ENCODE measurements at places on chromosomes 16 and 17. TPM values are rescaled to one million over a fixed set of nuclear protein-coding genes. Genes with fewer than 3 reads are reported as not detected.

Gene FA2H
- 2.9 TPM for polyA plus RNA-seq

DNA sequence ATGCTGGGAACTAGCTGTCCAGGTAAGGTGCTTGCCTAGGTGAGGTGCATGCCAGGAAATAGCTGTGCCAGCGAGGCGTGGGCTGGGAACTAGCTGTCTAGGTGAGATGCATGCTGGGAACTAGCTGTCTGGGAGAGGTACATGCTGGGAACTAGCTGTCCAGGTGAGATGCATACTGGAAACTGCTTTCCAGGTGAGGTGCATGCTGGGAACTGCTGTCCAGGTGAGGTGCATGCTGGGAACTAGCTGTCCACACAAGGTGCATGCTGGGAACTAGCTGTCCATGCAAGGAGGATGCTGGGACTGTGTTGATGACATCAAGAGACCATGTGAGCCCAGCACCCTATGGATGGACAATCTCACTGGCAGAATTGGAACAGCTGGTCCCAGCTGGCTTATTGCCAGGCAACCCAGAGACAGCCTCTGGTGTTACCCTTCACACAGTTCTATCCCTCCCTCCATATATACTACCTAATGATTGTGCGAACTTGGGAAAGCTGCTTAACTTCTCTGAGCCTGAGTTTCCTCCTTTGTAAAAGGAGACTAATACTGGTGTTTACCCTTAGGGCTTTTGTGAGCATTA is 479.9 kb upstream of the RBFOX1 start:
- no peak for DNase-seq

Gene CD300H
- polyA plus RNA-seq, result not detected

Gene NPIPB9
- 1.3 TPM for polyA plus RNA-seq

DNA sequence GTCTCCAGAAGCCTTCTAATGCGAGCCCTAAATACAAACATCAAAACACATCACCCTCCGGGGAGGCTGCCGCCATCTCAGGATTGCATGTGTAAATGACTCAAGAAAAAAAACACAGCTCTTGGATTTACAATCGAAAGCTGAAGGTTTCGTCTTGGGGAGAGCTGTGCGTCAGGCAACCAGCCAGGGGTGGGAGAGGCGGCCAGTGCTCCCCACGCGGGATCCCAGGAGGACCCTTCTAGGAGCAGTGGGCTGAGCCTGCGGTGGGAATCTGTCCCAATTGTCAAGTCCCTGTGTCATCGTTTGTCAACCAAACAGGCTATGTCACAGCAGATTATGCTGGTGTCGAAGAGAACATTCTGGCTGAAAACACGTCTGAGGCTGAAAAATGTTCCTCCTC is 209.7 kb downstream of the ABCC12 start:
- DNase-seq, result no peak

DNA sequence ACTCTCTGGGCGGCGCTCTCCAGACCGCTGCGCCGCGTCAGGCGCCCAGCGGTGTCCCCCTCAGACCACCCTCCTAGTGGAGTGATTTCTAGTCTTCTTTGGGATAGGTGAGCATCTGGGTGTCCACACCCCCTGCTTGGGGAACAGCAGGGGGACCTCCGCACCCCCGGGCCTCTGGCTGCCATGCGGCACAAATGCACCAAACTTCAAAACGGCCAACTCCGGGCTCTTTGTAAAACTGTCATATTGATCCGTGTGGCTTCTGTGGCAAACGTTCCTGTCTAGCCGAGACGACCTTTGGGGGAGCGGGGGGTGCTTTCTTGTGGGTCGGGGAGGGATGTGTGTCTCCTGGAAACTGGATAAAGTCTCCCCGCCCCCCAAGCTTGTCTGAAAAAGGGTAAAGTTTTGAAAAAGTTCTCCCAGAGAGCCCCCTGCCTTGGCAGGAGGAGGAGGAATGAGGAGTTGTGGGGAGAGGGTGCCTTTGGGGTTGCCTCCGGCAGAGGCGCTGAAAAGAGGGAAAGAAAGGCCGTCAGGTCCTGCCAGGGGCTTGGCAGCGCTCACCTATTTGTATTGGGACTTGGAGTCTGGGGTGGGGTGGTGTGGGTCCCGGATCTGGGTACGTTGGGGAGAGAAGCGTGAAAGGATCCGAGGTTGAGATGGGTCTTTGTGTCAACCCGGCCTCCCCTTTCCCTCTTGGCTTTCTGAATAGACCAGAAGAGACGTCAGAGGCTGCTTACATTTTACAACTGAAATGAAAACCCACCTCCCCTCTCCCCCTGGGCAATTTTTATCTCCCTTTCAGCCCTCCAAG is 2.2 kb upstream of the CHD3 start:
- DNase-seq, result peak; percentile 36

DNA sequence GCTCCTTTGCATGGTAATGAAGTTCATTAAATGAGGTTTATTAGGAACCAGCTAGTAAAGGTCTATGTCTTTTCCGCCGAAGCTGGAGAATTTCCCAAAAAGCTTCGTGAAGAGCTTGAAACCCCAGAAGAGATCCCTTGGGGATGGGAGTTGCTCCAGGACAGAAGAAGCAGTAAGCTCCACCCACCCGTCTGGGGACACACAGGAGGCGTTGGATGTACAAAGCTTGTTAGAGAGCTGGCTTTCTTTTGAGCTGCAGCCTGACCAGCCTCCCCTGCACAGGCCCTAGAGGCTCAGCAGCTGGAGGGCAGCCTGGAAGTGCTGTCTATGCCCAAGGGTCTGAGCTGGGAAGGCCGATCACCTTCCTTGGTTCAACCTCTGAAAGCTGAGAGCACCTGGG is 147.4 kb upstream of the SDK2 start:
- DNase-seq, result no peak

DNA sequence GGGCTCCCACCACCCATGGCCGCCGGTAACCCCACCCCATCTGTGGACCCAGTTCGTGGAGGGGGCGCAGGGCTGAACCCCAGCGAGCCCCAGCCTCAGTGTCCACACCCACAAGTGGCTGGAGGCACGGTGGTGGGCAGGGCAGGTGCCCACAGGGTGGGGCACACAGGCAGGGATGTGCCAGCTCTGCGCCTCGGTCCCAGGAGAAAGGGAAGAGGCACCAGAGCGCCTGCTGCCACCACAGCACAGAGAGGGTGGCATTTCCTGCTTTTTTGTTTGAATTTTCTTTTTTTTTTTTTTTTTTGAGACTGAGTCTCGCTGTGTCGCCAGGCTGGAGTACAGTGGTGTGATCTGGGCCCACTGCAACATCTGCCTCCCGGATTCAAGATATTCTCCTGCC is 19.0 kb downstream of the ZFPM1 start:
- DNase-seq, result no peak

GRCh38 chr17:10233161-10233560 is 34.8 kb upstream of the GAS7 start:
- DNase-seq, result no peak

DNA sequence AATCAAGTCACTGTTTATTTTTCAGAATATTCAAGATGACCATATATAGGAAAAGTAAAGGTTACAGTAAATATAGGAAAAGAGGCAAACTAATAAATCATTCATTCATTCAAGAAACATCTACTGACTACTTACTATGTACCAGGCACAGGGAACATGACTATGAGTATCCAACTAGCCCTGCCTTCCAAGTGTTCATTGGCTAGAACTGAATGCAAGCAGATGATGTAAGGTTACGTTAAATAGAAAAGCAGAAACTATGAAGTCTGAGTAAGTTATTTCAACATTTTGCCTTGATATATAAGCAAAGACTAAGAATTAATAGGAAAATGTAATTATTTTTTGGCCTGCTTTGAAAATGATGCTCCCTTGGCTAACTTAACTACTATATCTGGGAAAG is 36.7 kb downstream of the SPAG9 start:
- DNase-seq, result no peak

- DNase-seq, result no peak
These were observed 772.8 kb downstream of the CDH8 start for GRCh38 chr16:61263400-61263799.

Gene CHRNE
- 2.8 TPM for polyA plus RNA-seq

Gene C16orf96
- 0.16 TPM for polyA plus RNA-seq

Gene SCNN1G
- 47.0 TPM for polyA plus RNA-seq

Gene KRTAP17-1
- polyA plus RNA-seq, result not detected

DNA sequence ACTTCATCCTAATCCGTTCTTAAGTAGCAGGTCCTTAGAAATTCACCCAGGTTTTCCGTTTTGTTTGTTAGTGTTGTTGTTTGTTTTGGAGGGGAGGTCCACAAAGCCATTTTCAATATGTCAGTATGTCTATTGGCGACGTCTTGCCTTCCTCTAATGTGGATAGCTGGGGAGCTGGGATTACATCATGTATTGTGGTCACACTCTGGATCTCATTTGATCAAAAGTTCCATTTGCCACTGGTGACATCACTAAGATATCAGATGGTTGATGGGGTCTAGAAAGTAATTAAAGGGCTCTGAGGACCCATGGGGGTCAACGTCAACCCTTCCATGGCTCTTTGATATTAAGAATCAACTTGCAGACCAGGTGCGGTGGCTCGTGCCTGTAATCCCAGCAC is 2.7 kb upstream of the EPN3 start:
- no peak for DNase-seq

- DNase-seq, result no peak
These were observed 272.4 kb downstream of the CBLN1 start for GRCh38 chr16:49009204-49009603.

DNA sequence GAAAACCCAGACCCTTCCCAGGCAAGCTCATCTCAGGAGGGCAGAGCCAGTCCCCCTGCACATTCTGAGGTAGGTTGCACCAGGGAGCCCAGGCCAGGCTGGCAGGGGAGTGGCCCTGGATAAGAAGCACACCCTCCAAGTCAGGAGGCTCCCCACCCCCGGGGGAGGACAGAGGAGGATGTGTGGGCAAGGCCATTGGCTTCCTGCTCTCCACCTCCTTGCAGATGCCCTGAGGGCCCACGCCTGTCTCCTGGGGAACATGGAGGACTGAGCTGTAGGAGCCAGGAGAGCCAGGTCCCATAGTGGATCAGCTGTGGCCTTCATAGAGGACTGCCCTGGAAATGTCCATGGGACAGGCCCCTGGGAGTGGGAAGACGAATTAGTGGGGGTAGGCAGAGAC is 126.7 kb downstream of the IRF8 start:
- no peak for DNase-seq

DNA sequence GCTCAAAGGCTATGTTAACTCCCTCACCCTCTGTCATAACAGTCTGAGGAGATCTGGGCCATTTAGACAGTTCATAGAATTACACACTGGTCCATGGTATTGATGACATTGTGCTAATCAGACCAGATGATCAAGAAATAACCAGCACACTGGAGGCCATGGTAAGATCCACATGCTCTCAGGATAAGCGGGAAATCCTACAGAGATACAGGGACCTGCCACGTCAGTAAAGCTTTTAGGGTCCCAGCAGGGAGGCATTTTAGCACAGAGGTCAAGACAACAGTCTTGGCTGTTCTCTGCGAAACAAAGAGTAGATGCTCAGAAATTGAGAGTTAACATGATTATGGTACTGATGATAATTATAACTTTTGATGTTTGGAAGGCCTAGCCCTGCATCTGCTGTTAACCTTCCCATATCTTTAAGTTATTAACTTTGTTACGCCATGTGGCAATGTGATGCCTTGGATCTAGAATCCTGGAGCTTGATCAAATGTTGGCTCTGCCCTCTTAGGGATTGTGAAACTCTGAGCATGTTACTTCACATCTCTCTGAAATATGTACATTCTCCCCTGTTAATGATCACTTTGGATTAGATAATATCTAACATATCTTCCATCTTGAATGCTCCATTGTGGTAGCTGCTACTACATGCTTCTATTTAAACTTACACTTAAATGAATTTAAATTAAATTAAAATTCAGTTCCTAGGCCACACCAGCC is 172.0 kb upstream of the SOX9 start:
- DNase-seq, result no peak

DNA sequence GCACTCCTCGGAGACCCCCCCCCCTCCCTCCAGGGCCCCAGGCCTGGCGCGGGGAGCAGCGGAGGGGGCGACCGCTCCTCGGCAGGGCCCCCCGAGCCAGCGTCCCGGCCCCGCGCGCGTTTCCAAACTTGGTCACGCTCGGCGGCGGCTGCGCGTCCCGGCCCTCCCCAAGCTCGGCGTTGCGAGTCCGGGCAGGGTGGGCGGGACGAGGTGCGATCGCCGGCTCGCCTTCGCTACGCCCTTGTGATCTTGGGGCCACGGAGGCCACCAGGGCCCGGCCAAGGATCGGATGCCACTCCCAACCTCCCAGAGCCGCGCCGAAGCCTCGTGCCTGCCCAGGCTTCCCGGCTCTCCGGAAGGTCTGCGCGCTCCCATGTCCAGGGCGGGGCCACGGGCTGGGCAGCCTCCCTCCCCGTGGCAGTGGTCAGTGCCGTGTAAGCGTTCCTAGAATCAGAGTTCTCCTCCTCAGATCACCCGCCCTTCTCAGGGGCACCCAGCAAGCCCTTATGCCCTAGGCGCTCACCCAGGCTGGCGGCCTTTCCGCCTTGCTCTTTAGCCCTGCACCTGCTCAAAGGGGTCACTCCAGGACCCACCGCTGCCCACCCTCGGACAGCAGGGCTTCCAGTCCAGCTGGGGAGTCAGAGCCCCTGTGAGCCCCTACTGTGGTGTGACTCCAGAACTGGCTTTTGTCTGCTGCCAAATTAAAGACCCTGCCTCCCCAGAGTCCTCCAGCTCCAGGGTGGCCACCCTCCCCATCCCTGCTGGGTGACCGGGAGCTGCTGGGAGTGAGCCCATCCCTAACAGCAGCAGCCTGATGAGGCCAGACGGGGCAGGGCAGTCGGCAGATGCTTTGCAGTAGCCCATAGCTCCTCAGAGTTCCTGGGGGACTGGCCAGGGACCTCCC is 12.2 kb upstream of the MRPS23 start:
- DNase-seq, result no peak

- no peak for DNase-seq
These were observed 14.1 kb downstream of the MFSD11 start for GRCh38 chr17:76752006-76752405.

- no peak for DNase-seq
These were observed 98.1 kb downstream of the RGS9 start for GRCh38 chr17:65235284-65235683.

DNA sequence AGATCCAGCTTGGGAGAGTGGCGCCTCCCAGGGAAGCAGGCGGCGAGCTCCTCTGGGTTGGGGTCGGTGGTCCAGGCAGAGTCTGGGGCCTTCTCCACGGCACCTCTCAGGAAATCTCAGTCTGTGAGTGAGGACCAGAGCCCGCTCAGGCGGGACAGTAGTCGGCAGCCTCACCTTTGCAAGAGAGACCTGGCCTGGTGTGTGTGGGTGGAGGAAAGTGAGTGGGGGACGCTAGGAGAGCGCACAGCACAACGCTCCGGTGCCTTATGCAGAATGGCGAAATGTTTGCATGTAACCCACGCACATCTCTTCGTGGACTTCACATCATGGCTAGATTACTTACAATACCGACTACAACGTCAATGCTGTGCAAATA is 2.2 kb downstream of the AHSP start:
- no peak for DNase-seq

Gene NTN1
- polyA plus RNA-seq, result 3.3 TPM

- no peak for DNase-seq
These were observed 522 bp downstream of the DNASE1 start for GRCh38 chr16:3655030-3655395.

Data from renal cortex interstitium (tissue), 15 donors.